ENCODE measurements at places on chromosomes 1 and 21. TPM values are rescaled to one million over a fixed set of nuclear protein-coding genes. Genes with fewer than 3 reads are reported as not detected.

GRCh38 chr1:162230517-162230916 is 146.1 kb downstream of the SPATA46 start:
- peaks cover 5% of the 10 kb centered on the region for H3K27me3 ChIP-seq
- no peaks in the 10 kb centered on the region for H3K36me3 ChIP-seq
- H3K4me3 ChIP-seq = no peak overlapping the region
- no peak overlapping the region for H3K27ac ChIP-seq

NECTIN4 gene
- 0.39 TPM for total RNA-seq

DNA sequence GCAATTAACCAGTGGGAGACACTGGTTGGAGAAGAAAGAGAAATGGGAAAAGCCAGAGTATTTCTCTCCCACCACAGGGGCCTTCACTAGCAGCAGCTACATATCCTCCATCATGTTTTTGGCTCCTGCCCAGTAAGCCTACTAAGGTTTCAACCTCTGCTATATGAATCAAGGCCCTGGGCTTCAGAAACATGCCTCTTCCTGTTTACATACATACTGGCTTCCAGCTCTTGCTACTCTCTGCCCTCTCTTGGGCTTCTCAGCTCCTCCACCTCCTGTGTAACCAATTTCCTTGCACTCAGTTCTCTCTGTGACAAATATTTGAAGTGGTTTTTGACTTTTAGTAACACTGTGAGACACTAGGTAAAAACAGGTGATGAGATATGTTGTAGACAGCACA is 80.8 kb downstream of the LRRC7 start:
- H3K27ac ChIP-seq = no peak overlapping the region
- no peak for DNase-seq
- H3K27me3 ChIP-seq = no peaks in the 10 kb centered on the region
- H3K36me3 ChIP-seq = no peaks in the 10 kb centered on the region
- no peaks in the 10 kb centered on the region for H3K4me1 ChIP-seq

- no peak overlapping the region for H3K4me3 ChIP-seq
- H3K36me3 ChIP-seq = no peaks in the 10 kb centered on the region
- no peaks in the 10 kb centered on the region for H3K27me3 ChIP-seq
- no peak for DNase-seq
- H3K4me1 ChIP-seq = peaks cover 3% of the 10 kb centered on the region
Measured at GRCh38 chr21:42618707-42619102, 34.7 kb upstream of the PDE9A start.

DMRTA2 gene
- 0.42 TPM for total RNA-seq

HMCN1 gene
- total RNA-seq = 0.93 TPM

- H3K4me3 ChIP-seq = no peak overlapping the region
- H3K27me3 ChIP-seq = peaks cover 2% of the 10 kb centered on the region
- no peak for DNase-seq
- H3K4me1 ChIP-seq = no peaks in the 10 kb centered on the region
Measured at GRCh38 chr1:14113271-14113670, 413.3 kb downstream of the PRDM2 start.

DNA sequence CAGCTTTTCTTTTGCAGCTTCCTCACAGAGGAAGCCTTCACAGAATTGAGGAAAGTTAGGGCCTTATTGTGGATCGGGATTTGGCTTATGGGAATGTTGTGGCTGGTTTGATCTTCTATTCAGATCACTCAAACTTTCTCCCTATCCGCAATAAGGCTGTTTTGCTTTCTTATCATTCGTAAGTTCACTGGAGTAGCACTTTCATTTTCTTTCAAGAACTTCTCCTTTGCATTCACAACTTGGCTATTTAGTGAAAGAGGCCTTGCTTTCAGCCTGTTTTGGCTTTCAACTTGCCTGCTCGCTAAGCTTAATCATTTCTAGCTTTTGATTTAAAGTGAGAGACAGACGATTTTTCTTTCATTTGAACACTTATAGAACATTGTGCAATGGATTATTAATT is 181.9 kb upstream of the B3GALT2 start:
- H3K4me1 ChIP-seq = peaks cover 24% of the 10 kb centered on the region
- H3K27me3 ChIP-seq = peaks cover 4% of the 10 kb centered on the region
- H3K27ac ChIP-seq = no peak overlapping the region

CENPF gene
- total RNA-seq = 29.3 TPM

MACO1 gene
- 85.4 TPM for total RNA-seq

DNA sequence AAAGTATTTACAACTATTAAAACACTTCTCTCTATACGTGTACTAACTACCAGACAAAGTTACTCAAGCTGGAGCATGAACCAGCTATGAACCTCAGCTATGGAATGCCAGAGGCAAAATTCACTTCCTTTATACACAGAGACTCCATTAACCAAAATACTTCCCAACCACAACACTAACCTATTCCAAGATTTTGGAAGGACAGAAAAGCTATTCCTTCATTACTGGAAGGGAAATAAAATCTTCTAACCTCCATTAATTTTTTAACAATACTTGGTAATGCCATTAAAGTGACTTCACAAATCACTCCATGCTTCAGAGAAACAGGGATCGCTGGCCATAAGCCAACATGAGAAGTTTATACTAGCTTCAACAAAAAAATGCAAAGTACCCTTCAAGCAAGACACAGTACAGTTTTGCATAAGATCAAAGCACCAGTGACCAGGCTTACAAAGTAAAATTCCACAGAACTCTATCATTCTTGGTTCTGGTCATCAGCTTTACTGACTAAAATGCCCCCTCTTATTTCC is 58.0 kb downstream of the PUM1 start:
- H3K36me3 ChIP-seq = no peaks in the 10 kb centered on the region
- peaks cover 42% of the 10 kb centered on the region for H3K4me1 ChIP-seq
- no peak overlapping the region for H3K4me3 ChIP-seq
- H3K27ac ChIP-seq = no peak overlapping the region
- DNase-seq = no peak

- H3K4me3 ChIP-seq = no peak overlapping the region
- H3K27ac ChIP-seq = peak overlapping the region; percentile 33
- no peak for DNase-seq
- peaks cover 14% of the 10 kb centered on the region for H3K27me3 ChIP-seq
Measured at GRCh38 chr1:46556822-46557221, 5.4 kb upstream of the KNCN start.

SFN gene
- 0.42 TPM for total RNA-seq

RFX5 gene
- total RNA-seq = 64.4 TPM

GRCh38 chr1:206703661-206704060 is 19.0 kb downstream of the MAPKAPK2 start:
- H3K4me1 ChIP-seq = peaks cover 83% of the 10 kb centered on the region
- H3K27ac ChIP-seq = peak overlapping the region; percentile 97
- H3K27me3 ChIP-seq = peaks cover 6% of the 10 kb centered on the region
- peak overlapping the region; percentile 63 for H3K4me3 ChIP-seq
- H3K36me3 ChIP-seq = no peaks in the 10 kb centered on the region

DNA sequence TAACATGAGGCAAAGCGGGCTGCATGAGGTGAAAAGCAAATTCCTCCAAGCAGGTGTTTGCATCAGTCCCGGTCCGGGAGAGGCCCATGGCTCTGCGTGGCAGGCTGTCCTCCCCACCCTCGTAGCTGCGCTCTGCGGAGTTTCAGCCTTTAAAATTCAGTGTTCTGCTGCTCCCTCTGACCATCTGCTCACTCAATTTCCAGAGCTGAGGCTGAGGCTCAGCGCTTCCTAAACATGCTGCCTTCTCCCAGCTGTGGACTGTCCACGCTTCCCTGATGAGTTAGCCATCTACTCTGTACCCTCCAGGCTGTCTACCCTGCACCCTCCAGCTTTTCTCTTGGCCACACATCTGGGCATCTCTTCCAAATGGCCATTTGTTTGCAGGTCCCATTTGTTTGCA is 87.7 kb downstream of the KCNJ6 start:
- H3K4me3 ChIP-seq = peak overlapping the region; percentile 70
- peak overlapping the region; percentile 95 for H3K27ac ChIP-seq
- H3K27me3 ChIP-seq = peaks cover 8% of the 10 kb centered on the region

- no peaks in the 10 kb centered on the region for H3K4me1 ChIP-seq
- H3K4me3 ChIP-seq = no peak overlapping the region
- peaks cover 2% of the 10 kb centered on the region for H3K27me3 ChIP-seq
Measured at GRCh38 chr1:52520148-52520547, 32.7 kb downstream of the TUT4 start.

DNA sequence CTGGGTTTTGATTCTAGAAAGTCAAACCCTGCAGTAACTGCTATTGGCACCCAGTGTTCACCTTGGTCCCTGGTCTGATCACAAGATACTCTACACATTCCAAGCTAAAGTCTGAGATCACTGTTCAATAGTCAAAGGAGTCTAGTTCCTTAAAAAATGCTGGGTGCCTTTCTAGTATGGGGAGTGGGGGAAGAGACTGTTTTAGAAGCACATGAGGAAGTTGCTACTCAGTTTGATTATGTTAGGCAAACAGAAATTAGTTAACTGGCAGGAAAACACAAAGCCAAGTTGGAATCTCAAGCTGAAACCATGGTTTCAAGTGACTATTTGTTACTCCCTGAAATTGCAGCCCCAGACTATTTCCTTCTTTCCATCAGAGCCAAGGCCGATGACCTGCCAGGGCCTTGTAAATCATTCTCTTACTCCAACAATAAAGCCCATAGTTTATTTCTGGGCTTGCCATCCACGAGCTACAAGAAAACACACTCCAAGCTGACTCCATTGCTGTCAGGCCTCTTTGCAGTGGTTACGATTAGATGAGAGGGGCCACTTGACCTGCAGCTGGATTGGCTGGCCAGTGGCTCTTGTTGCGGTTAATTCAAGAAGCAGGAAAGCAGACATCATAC is 21.1 kb upstream of the VTCN1 start:
- H3K4me1 ChIP-seq = no peaks in the 10 kb centered on the region
- no peak overlapping the region for H3K4me3 ChIP-seq
- DNase-seq = no peak
- H3K27ac ChIP-seq = no peak overlapping the region

KMO gene
- not detected for total RNA-seq

DNA sequence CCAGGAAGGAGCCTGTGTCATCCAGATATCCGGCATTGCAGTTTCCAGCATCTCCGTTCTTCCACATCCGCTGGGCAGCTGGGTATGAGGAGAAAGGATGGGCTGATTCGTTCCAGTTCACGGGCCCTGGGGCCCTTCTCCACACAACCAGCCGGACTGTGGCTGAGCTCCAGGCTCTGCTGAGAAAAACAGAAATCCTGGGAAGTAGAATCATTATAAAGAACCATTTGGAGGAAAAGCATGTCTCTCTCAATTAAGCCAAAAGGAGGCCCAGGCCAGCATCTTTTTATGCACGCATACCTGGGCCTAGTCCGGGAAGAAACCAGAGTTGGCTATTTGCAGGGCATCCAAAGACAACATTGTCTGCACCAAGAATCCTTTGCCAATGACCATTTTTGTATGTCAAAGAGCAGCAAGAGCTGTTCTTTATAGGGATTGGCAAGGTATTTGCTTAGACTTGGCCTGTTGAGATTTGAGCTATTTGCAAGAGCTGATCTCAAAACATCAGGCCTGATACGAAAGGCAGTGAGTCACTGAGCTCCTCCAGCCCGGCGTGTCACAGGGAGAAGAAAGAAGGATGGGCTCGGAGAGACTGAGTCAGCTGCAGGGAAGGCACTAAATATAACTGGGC is 84.9 kb upstream of the ARHGEF16 start:
- no peaks in the 10 kb centered on the region for H3K4me1 ChIP-seq
- no peak overlapping the region for H3K27ac ChIP-seq
- peaks cover 10% of the 10 kb centered on the region for H3K27me3 ChIP-seq

MATN1 gene
- 0.22 TPM for total RNA-seq

GRCh38 chr1:237507005-237507404 is 383.7 kb downstream of the ZP4 start:
- no peak for DNase-seq
- H3K4me3 ChIP-seq = no peak overlapping the region
- no peaks in the 10 kb centered on the region for H3K36me3 ChIP-seq
- H3K27me3 ChIP-seq = no peaks in the 10 kb centered on the region
- no peak overlapping the region for H3K27ac ChIP-seq

- H3K4me3 ChIP-seq = no peak overlapping the region
- peaks cover 12% of the 10 kb centered on the region for H3K4me1 ChIP-seq
- no peaks in the 10 kb centered on the region for H3K27me3 ChIP-seq
- H3K27ac ChIP-seq = no peak overlapping the region
- no peak for DNase-seq
- no peaks in the 10 kb centered on the region for H3K36me3 ChIP-seq
Measured at GRCh38 chr1:182147951-182148350, 86.4 kb upstream of the ZNF648 start.

DNA sequence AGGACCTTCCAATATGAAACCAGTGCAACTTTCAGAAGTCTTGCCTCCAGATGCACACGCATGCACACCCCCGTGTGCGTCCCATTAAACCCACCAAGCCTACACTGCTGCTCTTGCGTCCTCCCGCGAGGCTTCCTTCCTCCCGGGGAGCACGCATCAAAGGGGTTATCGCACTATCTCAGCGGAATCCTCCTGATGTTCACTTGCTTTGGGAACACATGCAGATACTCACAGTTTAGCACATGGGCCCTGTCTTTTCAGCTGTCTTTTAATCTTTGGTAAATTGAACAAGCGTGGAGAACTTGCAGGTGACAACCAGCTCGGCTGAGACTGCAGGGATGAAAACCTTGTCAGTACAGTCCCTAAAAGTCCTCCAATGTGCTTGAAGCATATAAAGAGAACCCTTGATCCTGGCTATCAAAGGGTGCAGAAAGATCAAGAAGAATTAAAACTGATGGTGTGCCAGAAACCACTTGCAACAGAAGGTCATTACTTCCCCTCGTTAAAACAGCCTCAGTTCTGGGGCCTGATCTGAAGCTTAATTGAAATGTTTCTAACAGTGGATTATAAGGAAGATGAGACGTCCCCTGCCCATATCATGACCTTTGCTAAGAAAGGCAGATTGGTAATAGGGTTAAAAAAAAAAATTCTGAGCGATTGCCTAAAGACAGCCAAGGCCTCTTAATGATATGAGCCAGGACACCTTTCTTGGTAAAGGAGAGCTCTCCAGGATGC is 149.4 kb upstream of the LMO4 start:
- H3K4me3 ChIP-seq = no peak overlapping the region
- no peaks in the 10 kb centered on the region for H3K4me1 ChIP-seq
- no peak for DNase-seq
- H3K27me3 ChIP-seq = no peaks in the 10 kb centered on the region

B3GALT5 gene
- 0.25 TPM for total RNA-seq

DNA sequence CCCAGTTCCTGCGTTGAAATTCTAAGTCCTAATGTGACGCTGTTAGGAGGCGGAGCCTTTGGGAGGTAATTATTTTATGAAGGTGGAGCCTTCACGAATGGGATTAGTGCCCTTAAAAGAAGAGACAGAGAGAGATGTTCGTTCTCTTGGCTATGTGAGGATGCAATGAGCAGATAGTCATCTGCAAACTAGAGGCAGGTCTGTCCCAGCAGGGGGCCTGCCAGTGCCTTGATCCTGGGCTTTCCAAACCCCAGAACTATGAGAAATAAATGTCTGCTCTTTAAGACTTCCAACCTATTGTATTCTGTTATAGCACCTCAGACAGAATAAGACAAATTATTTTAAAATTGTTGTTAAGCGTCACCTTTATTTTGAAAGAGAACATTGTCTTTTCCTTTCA is 123.1 kb upstream of the KCNJ6 start:
- no peak overlapping the region for H3K4me3 ChIP-seq
- DNase-seq = no peak

MPL gene
- not detected for total RNA-seq

GRCh38 chr1:117512728-117513321 is 93.0 kb upstream of the TENT5C start:
- no peak overlapping the region for H3K27ac ChIP-seq
- no peaks in the 10 kb centered on the region for H3K4me1 ChIP-seq
- no peaks in the 10 kb centered on the region for H3K36me3 ChIP-seq
- H3K27me3 ChIP-seq = peaks cover 2% of the 10 kb centered on the region
- no peak for DNase-seq

- H3K27ac ChIP-seq = no peak overlapping the region
- DNase-seq = peak; percentile 76
- peaks cover 3% of the 10 kb centered on the region for H3K27me3 ChIP-seq
- H3K4me1 ChIP-seq = peaks cover 7% of the 10 kb centered on the region
- no peak overlapping the region for H3K4me3 ChIP-seq
Measured at GRCh38 chr1:247373721-247374141, 42.1 kb upstream of the ZNF496 start.

All from glutamatergic neuron (in vitro differentiated cells).